ENCODE measurements at places on chromosomes 4 and X. TPM values are rescaled to one million over a fixed set of nuclear protein-coding genes. Genes with fewer than 3 reads are reported as not detected.

DNA sequence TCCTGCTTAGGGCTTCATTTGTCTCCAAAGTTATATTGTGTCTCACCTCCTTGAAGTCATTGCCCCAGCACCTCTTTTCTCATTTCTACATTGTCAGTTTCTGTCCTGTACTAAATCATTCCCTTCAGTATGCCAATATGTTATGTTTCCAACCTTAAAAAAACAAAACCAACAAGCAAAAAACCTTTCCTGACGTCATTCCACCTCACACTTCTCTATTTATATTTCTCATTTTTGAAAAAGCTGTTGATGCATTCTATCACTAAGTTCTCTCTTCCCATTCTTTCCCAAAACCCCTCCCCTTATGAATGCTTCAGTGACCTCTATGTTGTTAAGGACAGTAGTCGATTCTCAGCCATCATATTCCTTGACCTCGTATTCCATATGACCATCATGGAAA is 98.7 kb upstream of the ARHGAP24 start:
- no peak overlapping the region for H3K27ac ChIP-seq
- no peaks in the 10 kb centered on the region for H3K36me3 ChIP-seq
- no peaks in the 10 kb centered on the region for H3K4me1 ChIP-seq
- no peak for DNase-seq
- H3K27me3 ChIP-seq = no peaks in the 10 kb centered on the region

- no peak for DNase-seq
- H3K4me1 ChIP-seq = no peaks in the 10 kb centered on the region
- H3K4me3 ChIP-seq = no peak overlapping the region
- H3K27ac ChIP-seq = no peak overlapping the region
- H3K36me3 ChIP-seq = no peaks in the 10 kb centered on the region
- no peaks in the 10 kb centered on the region for H3K27me3 ChIP-seq
These were observed 748.6 kb downstream of the STPG2 start for GRCh38 chr4:97394653-97395052.

- H3K4me3 ChIP-seq = no peak overlapping the region
- no peak for DNase-seq
- no peaks in the 10 kb centered on the region for H3K4me1 ChIP-seq
- no peak overlapping the region for H3K27ac ChIP-seq
- H3K36me3 ChIP-seq = no peaks in the 10 kb centered on the region
- no peaks in the 10 kb centered on the region for H3K27me3 ChIP-seq
These were observed 94.5 kb downstream of the EGF start for GRCh38 chr4:110007217-110007616.

DNA sequence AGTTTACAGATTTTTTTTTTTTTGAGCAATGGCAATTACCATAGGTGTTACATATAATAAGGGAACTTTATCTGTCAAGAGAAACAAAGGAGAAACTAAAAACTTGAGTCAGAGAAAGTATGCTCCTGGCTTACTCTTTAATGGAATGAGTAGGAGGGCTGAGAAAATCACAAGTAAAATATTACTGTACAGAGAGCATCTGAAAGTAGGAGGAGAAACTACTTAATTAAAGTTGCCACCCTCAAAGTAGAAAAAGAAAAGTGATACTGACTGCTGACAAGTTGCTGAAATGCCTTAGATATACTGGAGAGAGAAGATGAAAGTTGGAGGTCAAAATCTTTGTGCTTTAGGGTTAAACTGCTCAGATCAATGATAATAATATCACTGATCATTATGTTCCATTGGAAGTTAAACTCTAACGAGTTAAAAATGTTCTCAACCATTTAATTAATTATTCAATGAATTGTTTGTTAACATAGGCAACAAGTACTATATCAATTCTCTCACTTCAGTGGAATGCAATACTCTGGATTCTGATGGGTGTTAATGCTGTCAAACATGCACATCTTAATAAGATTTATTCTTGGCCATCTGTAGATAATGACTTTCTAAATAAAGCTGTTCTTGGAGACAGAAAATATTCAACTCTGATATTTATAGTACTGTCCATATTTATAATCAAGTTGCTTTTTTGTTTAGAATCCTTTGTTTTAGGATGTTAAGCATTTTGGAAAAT is 61.2 kb upstream of the CAMK2D start:
- DNase-seq = no peak
- H3K36me3 ChIP-seq = no peaks in the 10 kb centered on the region
- H3K27ac ChIP-seq = no peak overlapping the region
- no peaks in the 10 kb centered on the region for H3K27me3 ChIP-seq
- no peak overlapping the region for H3K4me3 ChIP-seq
- H3K4me1 ChIP-seq = no peaks in the 10 kb centered on the region

- H3K4me3 ChIP-seq = no peak overlapping the region
- H3K4me1 ChIP-seq = no peaks in the 10 kb centered on the region
- no peak for DNase-seq
- H3K27me3 ChIP-seq = no peaks in the 10 kb centered on the region
These were observed 36.8 kb downstream of the FABP2 start for GRCh38 chr4:119284876-119285780.

- peak overlapping the region; percentile 70 for H3K27ac ChIP-seq
- no peaks in the 10 kb centered on the region for H3K27me3 ChIP-seq
- H3K4me1 ChIP-seq = peaks cover 3% of the 10 kb centered on the region
- H3K36me3 ChIP-seq = no peaks in the 10 kb centered on the region
These were observed 411 bp upstream of the VEGFC start for GRCh38 chr4:176793060-176793605.

DNA sequence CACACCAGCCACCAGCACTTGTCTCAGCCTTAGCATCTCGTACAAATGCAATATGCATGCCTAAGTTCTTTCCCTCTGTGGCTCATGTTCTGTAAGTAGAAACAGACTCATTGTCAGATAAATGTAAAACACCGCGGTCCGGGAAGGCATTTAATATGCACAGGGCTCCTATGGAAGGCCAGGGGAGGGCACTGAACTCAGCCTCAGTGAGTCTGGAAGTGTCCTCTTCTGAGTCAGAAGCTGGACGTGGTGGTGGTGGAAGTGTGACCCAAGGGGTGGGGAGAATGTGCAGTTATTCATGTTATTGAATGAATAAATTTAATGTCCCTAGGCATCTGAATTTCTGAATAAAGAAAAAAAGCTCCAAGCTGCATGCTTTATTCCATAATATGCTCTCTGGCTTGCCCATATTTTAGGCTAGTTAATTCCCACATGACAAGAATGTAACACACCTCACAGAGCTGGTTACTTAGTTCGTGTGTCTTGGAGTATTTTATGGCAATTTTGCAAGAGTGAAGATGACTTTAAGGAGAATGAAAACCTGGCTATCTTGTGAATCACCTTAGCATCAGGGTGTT is 193.1 kb upstream of the GATB start:
- H3K4me1 ChIP-seq = no peaks in the 10 kb centered on the region
- H3K27me3 ChIP-seq = no peaks in the 10 kb centered on the region
- DNase-seq = no peak
- H3K4me3 ChIP-seq = no peak overlapping the region

GRCh38 chrX:121052122-121052521 is 4.7 kb downstream of the GLUD2 start:
- no peak overlapping the region for H3K27ac ChIP-seq
- no peak for DNase-seq
- no peaks in the 10 kb centered on the region for H3K4me1 ChIP-seq
- no peaks in the 10 kb centered on the region for H3K36me3 ChIP-seq
- no peaks in the 10 kb centered on the region for H3K27me3 ChIP-seq

DNA sequence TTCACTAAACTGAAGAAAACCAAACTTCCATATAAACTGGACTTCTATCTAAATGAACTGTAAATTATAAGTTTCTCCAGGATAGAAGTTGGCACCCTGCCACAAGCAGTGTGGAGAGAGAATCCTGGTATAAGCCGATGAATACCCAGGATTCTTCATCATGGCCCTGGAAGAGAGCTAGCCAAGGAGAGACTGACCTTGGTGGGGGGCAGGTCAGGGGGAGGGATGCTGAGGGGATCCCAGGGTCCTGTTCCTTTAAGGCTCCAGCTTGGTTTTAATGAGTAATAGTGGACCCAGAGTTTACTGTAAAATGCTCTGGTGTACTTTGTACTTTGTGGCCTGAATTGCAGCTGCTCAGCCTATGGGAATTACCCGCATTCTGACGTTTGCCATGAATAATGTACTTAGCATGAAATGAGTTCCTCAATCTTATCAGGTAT is 16.9 kb downstream of the RASSF6 start:
- no peak overlapping the region for H3K27ac ChIP-seq
- no peak overlapping the region for H3K4me3 ChIP-seq
- no peak for DNase-seq

GRCh38 chrX:6227453-6227835 is 1.2 kb downstream of the NLGN4X start:
- no peaks in the 10 kb centered on the region for H3K27me3 ChIP-seq
- H3K4me1 ChIP-seq = no peaks in the 10 kb centered on the region
- H3K27ac ChIP-seq = no peak overlapping the region
- H3K36me3 ChIP-seq = no peaks in the 10 kb centered on the region
- no peak for DNase-seq
- H3K4me3 ChIP-seq = peak overlapping the region; percentile 28

DNA sequence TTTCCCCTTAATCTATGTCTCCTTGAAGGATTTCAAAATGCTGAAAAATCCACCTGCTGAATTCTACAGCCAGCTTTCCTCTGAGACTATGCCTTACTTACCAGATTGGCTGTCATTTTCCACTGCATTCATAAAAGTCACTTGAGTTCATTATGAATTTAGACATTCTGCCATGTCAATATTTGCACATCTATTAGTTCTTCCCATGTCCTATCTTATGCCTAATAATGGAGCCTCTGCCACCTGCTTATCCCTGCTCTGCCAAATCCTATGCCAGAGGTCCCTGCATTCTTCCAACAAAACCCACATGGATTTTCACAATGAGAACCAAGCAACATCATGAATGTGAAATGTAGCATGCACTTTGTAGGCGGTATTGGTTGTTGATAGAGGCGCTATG is 42.6 kb downstream of the GASK1B start:
- DNase-seq = no peak
- peaks cover 10% of the 10 kb centered on the region for H3K4me1 ChIP-seq
- H3K27me3 ChIP-seq = no peaks in the 10 kb centered on the region
- H3K36me3 ChIP-seq = peaks cover 37% of the 10 kb centered on the region
- no peak overlapping the region for H3K4me3 ChIP-seq

GRCh38 chr4:184748251-184748652 is 14.4 kb upstream of the CENPU start:
- no peak overlapping the region for H3K4me3 ChIP-seq
- H3K4me1 ChIP-seq = peaks cover 26% of the 10 kb centered on the region
- no peak overlapping the region for H3K27ac ChIP-seq
- DNase-seq = no peak
- H3K27me3 ChIP-seq = no peaks in the 10 kb centered on the region

- no peaks in the 10 kb centered on the region for H3K27me3 ChIP-seq
- no peaks in the 10 kb centered on the region for H3K36me3 ChIP-seq
- H3K4me3 ChIP-seq = no peak overlapping the region
- no peak for DNase-seq
- no peaks in the 10 kb centered on the region for H3K4me1 ChIP-seq
These were observed 107.9 kb downstream of the EFHC2 start for GRCh38 chrX:44235534-44235933.

- H3K4me1 ChIP-seq = no peaks in the 10 kb centered on the region
- H3K36me3 ChIP-seq = no peaks in the 10 kb centered on the region
- H3K27me3 ChIP-seq = no peaks in the 10 kb centered on the region
- no peak for DNase-seq
- no peak overlapping the region for H3K4me3 ChIP-seq
These were observed 57.8 kb upstream of the BEND2 start for GRCh38 chrX:18278449-18278848.

- no peak for DNase-seq
- H3K27me3 ChIP-seq = no peaks in the 10 kb centered on the region
- no peak overlapping the region for H3K4me3 ChIP-seq
- no peak overlapping the region for H3K27ac ChIP-seq
These were observed 158.0 kb upstream of the GYPA start for GRCh38 chr4:144298519-144298918.

DNA sequence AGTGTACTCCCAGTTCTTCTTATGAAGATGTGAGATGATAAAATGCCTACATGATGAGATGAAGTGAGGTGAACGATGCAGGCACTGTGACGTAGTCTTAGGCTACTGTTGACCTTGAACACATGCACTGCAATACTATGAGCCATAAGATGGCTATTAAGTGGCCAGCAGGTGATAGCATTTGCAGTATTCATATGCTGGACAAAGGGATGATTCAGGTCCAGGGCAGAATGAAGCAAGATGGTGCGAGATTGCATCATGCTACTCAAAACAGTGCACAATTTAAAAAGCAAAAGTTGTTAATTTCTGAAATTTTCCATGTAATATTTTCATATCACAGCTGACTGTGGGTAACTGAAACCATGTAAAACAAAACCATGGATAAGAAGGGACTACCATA is 781.4 kb downstream of the PCDH18 start:
- H3K27me3 ChIP-seq = no peaks in the 10 kb centered on the region
- no peaks in the 10 kb centered on the region for H3K4me1 ChIP-seq
- no peak for DNase-seq
- no peak overlapping the region for H3K4me3 ChIP-seq
- H3K27ac ChIP-seq = no peak overlapping the region

- H3K4me1 ChIP-seq = no peaks in the 10 kb centered on the region
- peak; percentile 44 for DNase-seq
- no peaks in the 10 kb centered on the region for H3K36me3 ChIP-seq
- no peak overlapping the region for H3K27ac ChIP-seq
- H3K4me3 ChIP-seq = no peak overlapping the region
These were observed 215.2 kb upstream of the PSAPL1 start for GRCh38 chr4:7649741-7650531.

DNA sequence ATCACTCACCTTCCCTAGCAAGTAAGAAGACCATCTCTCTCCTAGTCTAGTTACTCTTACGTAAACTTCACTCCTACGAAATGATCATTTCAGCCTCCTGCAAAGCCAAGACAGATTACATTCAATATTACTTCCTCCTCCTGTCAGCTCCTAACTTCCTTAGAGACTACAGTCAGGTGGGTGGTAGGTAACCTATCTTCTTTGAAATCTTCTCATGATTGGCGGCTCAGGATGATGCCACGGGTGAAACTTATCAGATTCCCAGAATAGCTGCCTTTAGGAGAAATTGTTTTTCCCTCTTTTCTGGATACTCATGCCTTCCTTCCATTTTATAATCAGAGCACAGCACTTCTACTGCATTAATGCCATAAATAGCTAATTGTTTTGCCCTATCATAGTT is 744.8 kb upstream of the HS3ST1 start:
- no peak for DNase-seq
- no peaks in the 10 kb centered on the region for H3K4me1 ChIP-seq
- no peak overlapping the region for H3K4me3 ChIP-seq
- H3K27ac ChIP-seq = no peak overlapping the region
- H3K36me3 ChIP-seq = no peaks in the 10 kb centered on the region

- no peaks in the 10 kb centered on the region for H3K4me1 ChIP-seq
- no peak for DNase-seq
- no peaks in the 10 kb centered on the region for H3K27me3 ChIP-seq
These were observed 317.1 kb downstream of the DCTD start for GRCh38 chr4:182600093-182600492.

Gene WDR17
- total RNA-seq = 3.4 TPM

Gene EGFL6
- total RNA-seq = not detected

Gene NEXMIF
- total RNA-seq = 0.53 TPM

Gene SULT1E1
- total RNA-seq = not detected

Gene ARMCX4
- total RNA-seq = 7.3 TPM

Gene ZNF595
- total RNA-seq = 3.4 TPM

Gene ZNF630
- 3.3 TPM for total RNA-seq

Gene SHOX
- total RNA-seq = not detected

Gene RS1
- total RNA-seq = not detected

Gene SNX12
- 31.2 TPM for total RNA-seq

All from ascending aorta (tissue), 2 donors.